ENCODE measurements at places on chromosomes 11 and 22.

- H3K4me3 ChIP-seq: no peak overlapping the region
- H3K27me3 ChIP-seq: peaks cover 33% of the 10 kb centered on the region
- H3K27ac ChIP-seq: no peak overlapping the region
- H3K36me3 ChIP-seq: no peaks in the 10 kb centered on the region
- no peak for DNase-seq
- H3K4me1 ChIP-seq: no peaks in the 10 kb centered on the region
Measured at GRCh38 chr22:17242641-17243040, 23.4 kb upstream of the ADA2 start.

GRCh38 chr22:44698531-44699421 lies 3.2 kb upstream of the PRR5 start:
- no peak overlapping the region for H3K4me3 ChIP-seq
- no peaks in the 10 kb centered on the region for H3K36me3 ChIP-seq
- DNase-seq: no peak
- peaks cover 8% of the 10 kb centered on the region for H3K4me1 ChIP-seq
- H3K27ac ChIP-seq: no peak overlapping the region

- no peaks in the 10 kb centered on the region for H3K4me1 ChIP-seq
- no peak for DNase-seq
- H3K27me3 ChIP-seq: peaks cover 5% of the 10 kb centered on the region
- H3K36me3 ChIP-seq: no peaks in the 10 kb centered on the region
Measured at GRCh38 chr22:32880893-32881596, 79.5 kb downstream of the TIMP3 start.

GRCh38 chr11:9941991-9942390 lies 278.1 kb downstream of the SWAP70 start:
- no peaks in the 10 kb centered on the region for H3K27me3 ChIP-seq
- no peak overlapping the region for H3K4me3 ChIP-seq
- H3K36me3 ChIP-seq: no peaks in the 10 kb centered on the region
- no peak for DNase-seq

All from PC-9 (cell line).